ENCODE measurements at places on chromosomes 1 and 21. TPM values are rescaled to one million over a fixed set of nuclear protein-coding genes. Genes with fewer than 3 reads are reported as not detected.

OLIG1 gene
- polyA plus RNA-seq = not detected

GJC2 gene
- 2.1 TPM for polyA plus RNA-seq

TCP10L gene
- polyA plus RNA-seq = 0.79 TPM

DNA sequence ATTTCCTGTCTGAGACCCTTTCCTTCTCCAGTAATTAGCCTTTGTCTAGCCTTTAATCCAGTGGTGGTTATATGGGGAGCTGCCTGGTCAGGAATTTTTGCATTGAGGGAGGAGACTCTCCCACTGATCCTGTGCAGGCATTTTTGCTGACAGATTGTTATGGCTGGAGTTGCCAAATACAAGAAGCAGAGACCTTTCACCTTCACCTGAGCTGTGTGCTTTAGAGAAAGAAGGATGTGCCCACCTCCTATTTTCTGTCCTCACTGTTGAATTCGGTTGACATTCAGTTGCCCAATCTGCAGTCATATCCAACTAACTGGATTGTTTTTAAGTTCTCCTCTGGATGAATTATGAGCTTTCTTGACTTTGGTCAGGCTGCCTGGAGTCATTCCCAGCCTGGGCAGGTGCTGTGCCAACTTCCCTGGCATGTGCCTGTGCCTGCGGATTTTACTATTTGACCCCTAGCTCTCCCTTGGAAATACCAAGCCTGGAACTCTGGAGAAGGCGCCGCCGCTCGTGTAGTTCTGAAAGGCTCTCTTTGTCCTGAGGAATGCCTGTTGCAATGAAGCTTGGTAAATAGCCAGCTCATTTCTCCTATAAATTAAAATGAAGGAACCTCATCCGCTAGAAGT is 143.9 kb downstream of the NOS1AP start:
- peak; percentile 91 for DNase-seq

DNA sequence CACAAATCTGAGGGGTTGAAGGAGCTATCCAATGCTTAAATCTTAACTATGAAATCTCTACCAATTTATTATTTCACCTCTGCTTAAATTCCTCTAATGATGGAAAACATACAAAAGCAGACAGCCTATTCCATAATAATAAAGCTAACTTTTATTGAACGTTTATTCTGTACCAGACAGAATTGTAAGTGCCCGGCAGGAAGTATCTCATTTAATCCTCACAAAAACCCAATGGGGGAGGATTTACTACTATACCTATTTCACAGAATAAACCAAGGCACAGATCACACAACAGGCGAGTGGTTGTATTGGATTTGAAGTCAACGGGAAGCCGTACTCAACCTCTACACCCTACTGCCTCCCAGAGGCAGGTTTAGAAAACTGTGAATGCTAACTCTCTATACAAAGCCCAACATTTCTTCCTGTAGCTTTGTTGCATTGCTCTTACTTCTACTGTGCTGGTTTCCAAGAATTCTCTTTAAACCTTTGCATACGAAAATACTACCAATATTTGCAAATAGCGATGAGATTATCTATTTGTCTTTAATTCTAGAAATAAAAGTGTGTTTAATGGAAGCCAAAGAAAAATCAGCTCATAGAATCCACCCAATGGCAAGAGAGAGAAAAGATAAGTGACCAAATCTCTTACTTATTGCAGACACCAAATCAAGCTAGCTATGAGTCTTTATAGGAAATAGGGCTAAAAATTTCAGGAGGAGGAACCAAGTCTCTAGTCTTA is 33.5 kb upstream of the C1orf53 start:
- peak; percentile 40 for DNase-seq

DNA sequence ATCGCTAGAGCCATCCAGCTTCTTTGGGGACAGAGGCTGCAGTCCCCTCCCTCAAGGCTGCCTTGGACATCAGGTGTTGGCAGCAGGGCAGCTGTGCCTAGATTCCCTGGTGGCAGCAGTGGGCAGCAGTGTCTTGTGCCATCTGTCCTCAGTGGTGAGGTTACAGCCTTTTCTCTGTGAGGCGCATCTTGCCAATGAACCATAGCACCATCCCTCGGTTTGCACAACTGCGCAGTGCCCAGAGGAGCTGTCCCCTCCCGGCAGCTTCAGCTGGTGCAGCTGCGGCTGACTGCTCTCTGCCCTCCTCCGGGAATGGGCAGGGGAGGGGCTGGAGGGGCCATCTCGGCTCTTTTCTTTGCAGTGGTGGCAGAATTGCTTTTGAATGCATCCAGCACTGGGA is 59.0 kb upstream of the C8B start:
- DNase-seq = no peak

DNA sequence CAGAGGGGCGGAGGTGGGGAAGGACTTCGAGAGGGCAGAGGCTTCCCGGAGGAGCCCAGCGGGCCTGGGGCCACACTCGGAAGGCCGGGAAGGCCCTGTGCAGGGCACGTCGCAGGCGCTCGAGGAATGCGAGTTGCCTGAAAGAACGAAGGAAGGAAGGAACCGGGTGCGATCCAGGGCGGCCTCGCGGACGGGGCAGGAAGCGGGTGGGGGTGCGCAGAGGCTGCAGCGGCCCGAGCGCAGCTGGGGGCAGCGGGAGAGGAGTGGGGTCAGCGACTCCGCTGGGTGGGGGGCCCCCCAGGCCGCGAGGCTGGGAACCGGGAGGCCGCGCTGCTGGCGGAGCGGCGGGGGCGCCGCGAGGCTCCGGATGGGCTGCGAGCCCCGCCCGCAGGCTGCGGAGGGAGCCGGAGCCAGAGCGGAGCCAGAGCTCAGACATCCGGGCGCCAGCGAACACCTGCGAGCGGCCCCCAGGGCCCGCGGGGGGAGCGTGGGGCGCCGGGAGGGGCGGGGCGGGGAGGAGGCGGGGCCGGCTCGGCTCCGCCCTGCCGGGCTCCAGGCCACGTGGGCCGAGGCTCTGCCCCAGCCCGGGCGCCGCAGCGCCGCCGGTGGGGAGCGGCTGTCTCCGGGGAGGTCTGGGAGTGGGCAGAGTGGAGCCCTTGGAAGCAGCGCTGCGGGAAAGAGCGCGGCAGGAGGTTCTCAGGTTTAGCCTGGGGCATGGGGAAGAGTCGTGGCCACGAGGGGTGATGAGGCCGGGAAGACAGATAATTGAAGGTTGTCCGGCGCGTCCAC is 4.6 kb downstream of the ID3 start:
- peak; percentile 83 for DNase-seq

- no peak for DNase-seq
Observed at GRCh38 chr1:197787623-197788536, 12.6 kb upstream of the DENND1B start.

- no peak for DNase-seq
Observed at GRCh38 chr21:37821786-37822450, 94.3 kb downstream of the KCNJ6 start.

DNA sequence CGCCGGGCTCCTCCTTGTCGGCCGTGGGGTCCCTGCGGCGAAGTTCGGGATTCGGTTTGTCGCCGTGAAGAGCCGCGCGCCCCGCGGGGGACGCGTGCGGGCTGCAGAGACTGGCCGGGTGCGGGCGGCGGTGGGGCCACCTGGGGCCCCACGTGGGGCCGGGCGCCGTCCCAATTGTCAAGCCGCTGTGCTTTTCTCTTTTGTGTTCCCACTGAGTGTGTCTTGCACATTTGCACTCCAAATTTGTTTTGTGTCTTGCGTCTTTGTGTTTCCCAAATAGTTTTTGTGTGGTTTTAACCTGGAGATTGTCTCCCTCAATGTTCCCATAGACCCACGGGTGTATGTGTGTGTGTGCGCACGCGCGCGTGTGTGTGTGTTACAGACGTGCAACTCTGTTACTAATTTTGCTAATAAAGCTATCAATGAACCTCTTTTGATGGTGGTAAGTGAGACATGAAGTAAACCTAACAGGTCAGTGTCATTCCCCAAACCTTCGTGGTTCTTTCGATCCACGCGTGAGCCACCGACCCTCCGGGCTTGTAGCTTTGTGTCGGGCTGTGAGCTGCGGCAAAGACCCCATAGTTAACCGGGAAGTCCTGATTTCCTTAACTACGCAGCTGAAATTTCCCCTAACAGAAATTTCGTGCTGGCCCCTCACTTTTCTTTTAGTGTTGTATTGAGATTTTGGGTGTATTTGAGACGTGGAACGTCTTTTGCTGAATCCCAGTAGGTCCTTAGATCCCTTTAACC is 708 bp downstream of the PRDM2 start:
- peak; percentile 59 for DNase-seq

DNA sequence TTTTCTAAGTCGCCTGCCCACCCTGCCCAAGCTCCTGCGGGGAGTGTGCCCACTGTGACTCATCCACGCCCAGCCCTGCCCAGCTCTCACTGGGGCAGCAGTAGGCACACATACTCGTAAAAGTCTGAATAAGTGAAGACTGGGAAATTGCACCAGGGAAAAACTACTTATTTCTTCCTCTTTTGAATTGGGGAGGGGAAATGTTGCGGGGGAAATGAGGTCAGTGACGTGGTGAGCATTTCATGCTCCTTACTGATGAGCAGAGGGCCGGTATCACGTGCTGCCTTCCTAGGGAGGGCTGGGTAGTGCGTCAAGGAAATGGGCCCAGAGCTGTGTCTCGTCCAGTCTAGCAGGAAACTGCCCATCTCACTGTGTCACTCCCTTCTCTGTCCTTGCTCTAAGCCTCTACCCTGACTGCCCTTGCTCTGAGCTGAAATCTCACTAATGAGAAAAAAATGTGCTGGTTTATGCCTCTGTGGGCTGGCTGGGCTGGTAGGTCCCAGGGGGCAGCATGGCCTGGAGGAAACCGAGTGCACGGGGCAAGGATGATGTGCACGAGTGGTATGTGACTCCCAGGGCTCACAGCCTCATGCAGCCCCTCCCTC is 13.5 kb upstream of the TNFRSF1B start:
- peak; percentile 66 for DNase-seq

DNA sequence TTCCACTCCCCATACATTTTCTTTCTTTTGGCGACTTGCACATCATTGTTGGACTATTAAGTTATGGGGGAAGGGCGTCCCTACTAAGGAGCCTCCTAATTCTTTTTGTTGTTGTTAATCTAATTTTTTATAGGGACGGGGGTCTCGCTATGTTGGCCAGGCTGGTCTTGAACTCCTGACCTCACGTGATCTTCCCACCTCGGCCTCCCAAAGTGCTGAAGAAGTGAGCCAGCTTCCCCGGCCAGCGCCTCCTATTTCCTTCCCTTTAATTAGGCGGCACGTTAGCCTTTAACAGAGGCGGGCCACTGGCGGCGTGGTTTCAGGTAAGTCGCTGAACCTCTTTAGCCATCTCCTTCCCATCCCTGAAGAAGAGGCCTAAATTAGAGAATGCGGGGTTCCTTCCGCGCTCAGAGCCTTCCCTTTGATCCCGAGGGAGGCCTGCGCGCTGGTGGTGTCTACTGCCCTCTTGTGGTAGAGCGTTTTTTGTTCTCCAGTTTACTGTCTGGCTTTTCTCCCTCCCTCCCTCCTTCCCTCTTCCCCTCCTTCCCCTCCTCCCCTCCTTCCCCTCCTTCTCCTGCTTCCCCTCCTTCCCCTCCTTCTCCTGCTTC is 38.1 kb downstream of the TNFRSF9 start:
- peak; percentile 70 for DNase-seq

- no peak for DNase-seq
Observed at GRCh38 chr1:32197074-32197473, 3.3 kb upstream of the CCDC28B start.

DNA sequence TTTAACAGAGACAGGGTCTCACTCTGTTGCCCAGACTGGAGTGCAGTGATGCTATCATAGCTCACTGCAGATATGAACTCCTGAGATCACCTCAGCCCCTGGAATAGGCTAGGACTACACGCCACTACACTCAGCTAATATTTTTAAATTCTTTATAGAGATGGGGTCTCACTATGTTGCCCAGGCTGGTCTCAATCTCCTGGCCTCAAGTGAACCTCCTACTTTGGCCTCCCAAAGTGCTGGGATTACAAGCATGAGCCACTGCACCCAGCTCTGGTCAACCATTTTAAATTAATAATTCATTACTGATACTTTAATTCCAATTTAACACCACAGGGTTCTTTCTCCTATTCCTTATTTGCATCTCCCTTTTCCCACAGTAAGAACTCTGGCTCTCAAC is 18.5 kb upstream of the EPS15 start:
- no peak for DNase-seq

DNA sequence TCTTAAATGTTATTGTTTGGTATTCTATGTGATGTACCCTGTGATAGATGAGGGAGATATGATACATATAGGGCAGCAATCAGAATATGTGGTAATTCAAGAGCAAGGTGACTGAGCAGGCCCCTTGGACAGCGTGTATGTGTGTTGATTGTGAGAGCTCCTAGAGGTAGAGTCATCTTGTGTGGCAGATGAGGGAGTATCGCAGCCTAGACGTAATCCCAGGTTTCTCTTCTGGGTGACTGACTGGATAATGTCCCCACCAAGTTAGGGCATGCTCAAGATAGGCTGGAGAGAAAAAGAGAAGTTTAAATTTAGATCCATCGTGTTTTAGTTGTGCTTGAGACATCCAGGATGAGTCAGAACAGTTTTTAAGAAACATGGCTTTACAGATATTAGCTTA is 185.3 kb downstream of the ZP4 start:
- DNase-seq = no peak

DNA sequence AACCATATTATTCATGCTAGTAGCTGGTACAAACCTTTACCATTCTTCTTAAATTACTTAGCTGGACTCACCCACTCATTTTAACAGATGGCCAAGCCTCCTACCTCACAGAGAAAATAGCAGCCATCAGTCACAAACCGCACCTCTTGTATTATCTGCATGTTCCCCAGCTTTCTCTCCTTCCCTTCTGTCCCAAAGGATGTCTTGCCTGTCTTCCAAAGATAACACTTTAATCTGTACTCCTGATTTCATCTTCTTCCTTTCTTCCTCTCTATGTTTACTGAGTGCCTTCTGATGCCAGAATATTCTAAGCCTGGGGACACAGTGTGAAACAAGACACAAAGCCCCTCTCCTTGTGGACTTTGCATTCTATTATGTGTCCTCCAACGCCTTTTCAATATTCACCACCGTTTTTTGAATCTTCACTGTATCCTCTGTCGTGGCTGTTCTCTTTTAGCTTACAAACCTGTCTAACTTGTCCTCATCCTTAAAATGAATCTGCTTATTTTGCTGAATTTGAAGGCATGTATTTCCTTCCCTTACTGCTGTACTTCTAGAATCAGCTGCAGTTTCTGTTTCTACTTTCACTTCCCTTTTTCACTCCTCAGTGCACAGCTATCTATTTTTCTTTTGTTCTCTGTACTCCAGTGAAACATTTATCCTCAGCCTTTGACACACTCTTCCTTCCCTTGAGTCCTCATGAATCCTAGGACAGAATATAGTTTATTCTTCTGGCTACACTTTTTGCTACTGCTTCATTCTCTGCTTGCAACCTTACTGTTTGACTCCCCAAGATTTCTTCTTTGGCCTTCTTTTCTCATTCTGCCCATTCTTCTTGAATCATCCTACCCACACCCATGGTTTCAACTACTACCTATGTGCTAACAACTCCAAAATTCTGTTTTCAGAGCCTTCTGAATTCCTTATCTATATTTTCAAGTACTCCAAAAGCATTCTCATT is 216.9 kb upstream of the SAMSN1 start:
- DNase-seq = no peak

Data from adrenal gland (tissue), 19 donors.